Fibroblast of villous mesenchyme (primary cell): ENCODE measurements at places on chromosomes 5 and 9.

DNA sequence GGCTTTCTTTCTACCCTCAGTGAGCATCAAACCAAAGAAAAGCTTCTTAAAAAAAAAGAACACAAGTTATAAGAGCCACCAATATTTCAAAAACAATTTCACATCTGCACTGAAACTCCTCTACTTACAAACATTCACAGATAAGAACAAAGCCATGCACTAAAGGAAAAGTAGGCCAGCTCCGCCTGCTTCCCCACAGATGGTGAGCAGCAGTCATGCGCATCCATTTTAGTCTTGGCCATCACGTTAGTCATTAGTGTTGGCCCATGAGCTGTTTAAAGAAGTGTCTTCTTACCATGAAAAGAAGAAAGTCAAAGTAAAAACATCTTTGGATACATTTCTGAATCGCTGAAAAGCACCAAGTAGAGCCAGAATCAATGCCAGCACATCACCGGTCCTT lies 40.0 kb upstream of the SMIM23 start:
- no peak for DNase-seq

GRCh38 chr5:94856257-94856800 lies 237.9 kb downstream of the SLF1 start:
- DNase-seq: no peak

DNA sequence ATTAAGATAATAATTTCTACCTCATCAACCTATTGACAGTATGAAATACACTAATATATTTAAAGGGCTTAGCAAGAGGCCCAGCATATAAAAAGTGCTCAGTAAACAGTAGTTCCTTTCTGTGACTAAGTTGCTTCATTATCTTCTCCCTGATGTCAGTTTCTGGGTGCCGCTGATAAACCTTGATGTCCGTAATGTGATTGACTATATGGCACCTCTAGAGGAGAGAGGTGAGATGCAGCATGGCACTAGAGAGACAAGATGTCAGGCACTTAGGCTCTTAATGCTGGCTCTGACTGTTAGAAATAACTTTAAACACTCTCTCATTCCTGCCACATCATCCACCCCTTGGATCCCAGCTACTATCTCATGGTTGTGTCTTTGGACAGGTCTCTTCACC lies 455.9 kb upstream of the KLF4 start:
- DNase-seq: no peak

GRCh38 chr5:142425286-142426065 lies 100.7 kb upstream of the SPRY4 start:
- DNase-seq: no peak

- no peak for DNase-seq
These were observed 142.8 kb downstream of the DCP2 start for GRCh38 chr5:113119246-113119924.

DNA sequence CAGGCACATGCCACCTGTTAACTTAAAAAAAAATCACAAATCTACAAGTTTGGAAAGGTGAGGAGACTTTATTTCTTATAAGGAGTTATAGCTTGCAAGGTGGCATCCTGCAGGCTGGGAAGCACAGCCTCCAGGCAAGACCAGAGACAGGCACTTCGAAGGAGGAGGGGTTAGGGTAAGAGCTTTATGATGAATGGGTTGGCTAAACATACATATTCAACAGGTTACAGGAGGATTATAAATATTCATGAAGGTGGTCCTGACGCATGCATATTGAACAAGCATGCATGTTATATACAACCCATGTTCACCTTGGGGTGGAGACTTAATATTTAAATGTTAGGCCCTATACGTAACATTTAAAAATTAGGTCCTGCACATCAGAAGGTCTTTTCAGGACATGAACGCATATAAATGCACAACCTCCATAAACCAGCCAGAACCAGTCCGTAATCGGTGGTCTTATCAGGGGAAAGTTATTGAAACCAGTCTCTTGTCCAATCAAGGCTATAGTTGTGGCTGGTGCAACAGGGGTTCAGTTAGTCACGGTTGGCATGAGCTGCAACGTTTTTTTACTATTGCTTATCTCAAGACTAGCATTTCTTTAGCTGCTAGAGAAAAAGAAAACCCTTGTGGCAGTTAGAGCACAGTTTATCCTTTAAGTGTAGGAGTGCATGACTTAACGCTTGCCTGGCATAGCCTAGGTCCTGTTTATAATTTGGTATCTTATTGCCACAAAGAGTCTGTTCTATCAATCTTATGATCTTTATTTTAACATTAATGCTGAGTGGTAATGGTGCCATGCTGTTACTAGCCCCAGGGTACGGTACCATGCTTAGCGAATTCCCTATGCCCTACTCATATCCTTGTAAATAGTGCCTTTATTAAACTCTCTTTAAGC lies 72.7 kb downstream of the C9orf57 start:
- peak; percentile 46 for DNase-seq

GRCh38 chr5:43019614-43020398 lies 20.3 kb downstream of the ANXA2R start:
- DNase-seq: peak; percentile 92

GRCh38 chr5:112356178-112356956 lies 62.7 kb downstream of the EPB41L4A start:
- DNase-seq: no peak

DNA sequence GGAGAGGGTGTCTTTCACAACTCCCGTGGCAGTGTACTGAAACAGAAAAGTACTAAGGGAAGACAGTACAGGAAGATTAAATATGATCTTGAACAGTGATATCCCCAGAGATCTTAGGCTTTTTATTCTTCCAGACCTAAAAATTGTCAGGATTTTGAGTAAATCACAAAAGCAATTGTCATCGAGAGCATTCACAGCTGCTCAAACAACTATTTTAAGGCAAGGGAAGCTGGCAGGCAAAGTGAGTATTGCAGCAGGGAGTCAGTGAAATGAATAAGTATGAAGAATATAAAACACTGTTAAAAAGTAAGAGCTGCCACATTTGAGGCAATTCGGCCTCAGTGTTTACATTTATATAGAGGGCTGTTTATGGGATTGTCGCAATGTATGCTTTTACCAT lies 479.0 kb downstream of the CAAP1 start:
- DNase-seq: no peak

- DNase-seq: no peak
These were observed 57.0 kb upstream of the LMX1B start for GRCh38 chr9:126556560-126557250.

DNA sequence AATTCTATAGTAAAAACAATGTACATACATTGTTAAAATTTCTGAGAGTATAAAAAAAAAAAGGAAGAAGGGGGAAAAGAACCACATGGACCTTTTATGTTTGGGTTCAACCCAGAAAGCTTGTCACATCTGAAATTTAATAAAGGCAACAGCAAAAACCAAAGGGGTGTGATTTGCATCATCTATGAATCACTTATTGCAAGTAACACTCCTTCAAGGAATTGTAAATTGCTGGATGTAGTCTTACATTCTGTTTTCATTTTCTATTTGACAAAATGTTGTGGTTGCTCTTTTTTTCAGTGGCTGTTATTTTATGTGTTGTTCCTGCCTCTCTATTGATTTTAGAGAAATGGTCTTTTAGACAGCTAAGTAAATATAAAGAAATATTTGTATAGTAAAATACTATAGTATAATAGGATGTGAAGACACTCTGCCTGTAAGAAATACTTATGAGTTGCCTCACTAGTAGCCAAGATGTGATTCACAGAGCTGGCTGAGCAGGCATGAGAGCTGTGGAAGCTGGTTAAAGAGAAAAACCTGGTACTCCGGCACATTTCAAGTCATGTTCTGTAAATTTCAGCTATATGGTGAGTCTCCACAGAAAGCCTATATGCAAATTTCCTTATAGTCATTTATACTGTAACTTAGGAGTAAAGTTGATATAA lies 131.1 kb upstream of the CNTLN start:
- DNase-seq: peak; percentile 13

GRCh38 chr9:72141484-72141883 lies 7.8 kb upstream of the GDA start:
- no peak for DNase-seq

- peak; percentile 97 for DNase-seq
These were observed 405.1 kb upstream of the KLF4 start for GRCh38 chr9:107894572-107895261.

DNA sequence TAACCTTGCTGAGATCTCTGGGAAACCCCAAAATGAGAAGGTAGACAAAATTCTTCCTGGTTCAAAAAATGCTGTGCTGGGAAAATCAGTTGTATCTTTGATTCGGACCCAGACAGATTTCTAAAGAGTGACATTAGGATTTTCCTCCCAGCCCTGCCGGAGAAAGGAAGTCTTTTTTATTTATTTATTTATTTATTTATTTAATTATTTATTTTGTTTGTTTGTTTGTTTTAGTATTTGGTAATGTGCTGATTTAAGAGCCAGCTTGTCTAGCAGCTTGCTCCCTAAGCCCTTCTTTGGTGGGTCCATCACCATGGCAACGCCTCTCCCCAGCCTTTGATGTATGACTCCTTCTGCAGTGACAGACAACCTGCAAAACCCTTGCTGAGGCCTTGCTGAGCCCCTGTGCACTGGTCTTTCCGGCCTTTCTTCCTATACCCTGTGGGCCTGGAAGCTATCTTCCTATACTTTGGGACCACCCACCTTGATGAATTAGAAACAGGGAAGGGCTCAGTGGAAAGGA lies 60.6 kb upstream of the AFAP1L1 start:
- DNase-seq: no peak

GRCh38 chr5:30539004-30539634 lies 654.4 kb upstream of the CDH6 start:
- DNase-seq: no peak

DNA sequence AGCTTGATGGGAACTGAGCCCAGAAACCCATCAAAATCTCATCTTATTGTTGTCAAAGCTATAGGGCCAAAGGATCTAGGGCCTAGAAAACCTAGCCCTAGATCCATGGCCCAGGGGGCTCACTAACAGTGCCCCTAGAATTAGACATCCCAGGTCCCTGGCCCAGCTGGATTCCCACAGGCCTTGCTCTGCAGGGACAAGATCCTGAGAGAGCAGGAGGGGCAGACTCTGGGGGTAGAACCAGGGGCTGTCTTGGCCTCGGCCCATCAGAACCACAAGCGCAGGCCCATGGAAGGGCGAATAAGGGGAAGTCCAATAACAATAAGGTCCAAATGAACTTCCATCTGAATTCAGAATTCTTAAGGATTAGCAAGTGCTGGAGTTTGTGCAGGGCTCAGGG lies 69.6 kb downstream of the IL6ST start:
- no peak for DNase-seq

DNA sequence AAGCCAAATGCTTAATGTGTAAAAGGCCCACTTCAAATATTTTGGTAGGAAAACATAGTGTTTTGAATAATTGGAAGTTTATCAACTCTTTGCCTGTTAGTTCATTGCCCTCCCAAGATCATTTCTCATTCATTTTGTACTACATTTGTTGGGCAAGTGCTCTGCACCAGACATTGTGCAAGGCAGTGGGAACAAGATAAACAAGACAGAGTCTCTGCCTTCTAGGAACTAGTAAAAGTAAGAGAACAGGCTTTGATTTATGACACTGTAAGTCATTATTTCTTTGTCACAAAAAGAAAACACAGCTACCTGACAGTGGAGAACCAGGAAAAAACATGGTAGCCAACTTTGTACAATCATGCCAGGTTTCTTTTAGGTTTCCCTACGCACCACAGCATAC lies 63.7 kb upstream of the PAM start:
- peak; percentile 54 for DNase-seq

DNA sequence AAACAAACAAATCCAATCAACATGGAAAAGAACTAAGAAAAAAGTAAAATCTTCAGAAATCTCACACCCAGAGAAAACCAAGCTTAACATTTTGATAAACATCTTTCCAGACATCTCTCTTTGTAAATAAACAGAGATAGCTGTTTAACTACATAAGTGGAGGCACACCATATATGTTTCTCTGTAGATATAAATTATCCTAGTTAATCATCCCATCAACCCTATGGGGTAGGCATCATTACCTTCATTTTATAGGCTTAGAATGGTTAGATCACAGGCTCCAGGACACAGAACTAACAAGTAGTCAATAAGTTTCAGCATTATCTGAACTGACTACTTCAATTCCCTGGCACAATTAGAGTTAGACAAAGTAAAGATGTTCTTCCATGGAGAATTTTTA lies 22.4 kb upstream of the NDFIP1 start:
- DNase-seq: no peak

- DNase-seq: peak; percentile 83
These were observed 90.5 kb upstream of the AGXT2 start for GRCh38 chr5:35138232-35138631.

DNA sequence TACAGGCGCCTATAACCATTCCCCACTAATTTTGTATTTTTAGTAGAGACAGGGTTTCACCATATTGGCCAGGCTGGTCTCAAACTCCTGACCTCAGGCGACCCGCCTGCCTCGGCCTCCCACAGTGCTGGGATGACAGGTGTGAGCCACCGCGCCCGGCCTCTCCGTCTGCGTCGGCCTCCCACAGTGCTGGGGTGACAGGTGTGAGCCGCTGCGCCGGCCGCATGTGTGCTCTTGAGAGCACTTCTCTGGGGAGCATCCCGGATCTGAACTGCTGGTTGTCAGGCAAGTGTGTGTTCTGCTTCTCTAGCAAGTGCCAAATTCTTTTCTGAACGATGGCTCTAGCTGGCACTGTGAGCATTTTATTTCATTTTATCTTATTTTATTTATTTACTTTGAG lies 3.7 kb upstream of the ENTPD2 start:
- DNase-seq: no peak

GRCh38 chr9:132036521-132036920 lies 43.1 kb downstream of the MED27 start:
- no peak for DNase-seq

- no peak for DNase-seq
These were observed 14.7 kb downstream of the TLN1 start for GRCh38 chr9:35717132-35717870.

GRCh38 chr5:164818445-164818844 lies 1313.0 kb downstream of the MAT2B start:
- DNase-seq: no peak

- DNase-seq: no peak
These were observed 336.9 kb upstream of the SLC24A2 start for GRCh38 chr9:20125727-20126126.

DNA sequence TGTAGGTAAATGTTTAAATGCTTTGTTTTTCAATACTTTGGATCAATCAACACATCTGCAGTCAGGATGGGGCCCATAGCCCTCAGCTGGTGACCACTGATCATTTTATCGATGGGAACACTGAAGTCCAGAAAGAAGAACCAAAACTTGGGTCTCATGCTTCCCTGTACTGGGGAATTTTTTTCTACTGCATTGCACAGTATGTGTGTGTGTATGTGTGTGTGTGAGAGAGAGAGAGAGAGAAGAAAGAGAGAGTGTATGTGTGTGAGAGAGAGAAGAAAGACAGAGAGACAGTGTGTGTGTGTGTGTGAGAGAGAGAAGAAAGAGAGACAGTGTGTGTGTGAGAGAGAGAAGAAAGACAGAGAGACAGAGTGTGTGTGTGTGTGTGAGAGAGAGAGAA lies 202.9 kb upstream of the MSX2 start:
- DNase-seq: no peak

- DNase-seq: no peak
These were observed 306.8 kb upstream of the NMUR2 start for GRCh38 chr5:152711801-152712388.

- no peak for DNase-seq
These were observed 103.1 kb downstream of the SERINC5 start for GRCh38 chr5:80152778-80153177.

- DNase-seq: no peak
These were observed 55.3 kb downstream of the OR2K2 start for GRCh38 chr9:111274737-111275136.

- peak; percentile 34 for DNase-seq
These were observed 75.4 kb upstream of the IL7R start for GRCh38 chr5:35781181-35781790.

- DNase-seq: no peak
These were observed 293.6 kb downstream of the ACTL7B start for GRCh38 chr9:108562176-108562575.
